NCI-H146 (cell line): ENCODE measurements at places on chromosomes 13 and 19.

GRCh38 chr19:29372091-29372415, 153.7 kb upstream of the VSTM2B start:
- DNase-seq, result no peak

DNA sequence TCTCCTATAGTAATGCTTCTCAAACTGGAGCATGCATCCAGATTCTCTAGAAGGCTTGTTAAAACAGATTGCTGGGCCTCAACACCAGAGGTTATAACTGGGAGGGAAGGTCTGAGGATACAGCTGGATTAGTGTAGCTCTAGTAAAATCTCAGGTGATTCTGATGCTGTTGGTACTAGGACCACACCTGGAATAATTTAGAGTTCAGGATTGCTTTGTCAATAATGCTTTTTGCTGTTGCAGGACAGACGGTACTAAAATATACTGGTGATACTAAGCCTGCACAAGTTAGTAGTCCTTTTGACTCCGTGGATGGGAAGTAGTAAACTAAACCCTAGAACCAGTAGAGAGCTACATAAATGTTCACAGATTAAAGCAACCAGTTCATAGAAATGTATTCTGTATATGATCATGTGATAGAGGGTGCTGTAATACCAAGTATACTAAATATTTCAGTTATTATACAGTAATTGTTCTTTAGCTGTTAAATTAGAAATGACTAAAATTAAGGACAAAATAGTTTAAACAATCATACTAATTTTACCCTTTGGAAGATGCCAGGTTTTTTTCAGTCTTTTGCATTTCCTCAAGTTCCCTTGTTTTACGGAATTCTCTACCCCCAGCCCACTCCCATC, 258.2 kb upstream of the STARD13 start:
- DNase-seq, result peak; percentile 46

DNA sequence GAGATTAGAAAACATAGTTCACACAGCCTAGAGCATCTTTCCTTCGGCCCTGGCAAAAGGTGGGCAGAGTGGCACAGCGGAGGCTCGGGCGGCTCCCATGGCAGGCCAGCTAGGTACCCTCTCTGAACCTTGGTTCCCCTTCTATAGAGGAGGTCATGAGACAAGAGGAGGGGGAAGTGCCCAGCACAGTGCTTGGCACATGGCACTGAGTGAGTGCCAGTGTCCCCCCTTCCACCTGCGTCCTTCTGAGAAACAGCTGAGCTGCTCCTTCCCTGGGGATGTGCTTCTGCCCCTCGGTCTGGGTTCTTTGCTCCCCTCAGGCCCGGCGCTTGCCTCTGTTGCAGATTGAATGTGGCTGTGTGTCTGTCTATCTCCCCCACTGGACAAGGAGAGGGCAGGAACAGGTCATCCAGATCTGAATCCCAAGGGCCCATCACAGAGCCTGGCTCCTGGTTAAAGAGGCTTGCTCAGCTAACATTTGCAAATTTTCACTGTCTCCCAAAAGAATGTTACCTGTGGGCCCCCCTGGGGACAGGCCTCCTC, 165.6 kb downstream of the USP12 start:
- no peak for DNase-seq

DNA sequence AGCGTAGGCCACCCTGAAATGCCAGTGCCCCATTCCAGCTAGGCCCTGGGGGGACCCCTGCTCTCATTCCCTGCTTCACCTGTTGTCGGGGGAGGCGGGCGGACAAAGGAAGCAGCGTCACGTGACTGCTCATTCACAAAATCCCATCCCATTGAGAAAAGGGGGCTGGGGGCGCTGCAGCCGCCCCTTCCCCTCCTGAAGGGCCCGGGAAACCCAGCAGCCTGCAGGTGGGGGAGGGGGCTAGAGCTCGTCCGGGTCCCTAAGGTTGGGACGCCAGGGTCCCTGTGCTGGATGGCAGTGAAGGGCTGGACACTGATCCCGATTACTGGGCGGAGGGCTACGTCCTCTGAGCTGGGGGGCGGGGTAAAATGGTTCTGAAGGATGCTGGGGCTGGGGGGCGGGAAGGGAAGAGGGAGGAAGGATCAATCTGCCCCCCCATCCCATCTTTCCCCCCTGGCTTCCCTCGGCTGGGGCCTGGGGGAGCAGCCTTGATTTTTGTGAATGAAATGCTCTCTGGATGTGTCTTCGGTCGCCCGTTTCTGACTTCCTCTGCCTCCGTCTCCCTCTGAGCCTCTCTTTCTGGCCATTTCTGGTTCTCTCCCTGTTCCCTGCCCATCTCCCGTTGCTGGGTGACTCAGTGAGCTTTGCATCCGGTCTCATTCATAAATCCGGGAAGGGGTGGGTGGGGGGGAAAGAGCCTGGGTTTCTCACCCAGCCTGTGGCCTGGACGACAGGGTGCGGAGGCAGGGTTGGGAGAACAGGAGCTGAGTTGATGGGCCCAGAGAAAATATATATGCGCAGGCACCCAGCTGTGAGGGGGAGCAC, 816 bp downstream of the SPRED3 start:
- DNase-seq, result peak; percentile 38

GRCh38 chr19:32387701-32388392, 17.7 kb upstream of the DPY19L3 start:
- DNase-seq, result no peak

DNA sequence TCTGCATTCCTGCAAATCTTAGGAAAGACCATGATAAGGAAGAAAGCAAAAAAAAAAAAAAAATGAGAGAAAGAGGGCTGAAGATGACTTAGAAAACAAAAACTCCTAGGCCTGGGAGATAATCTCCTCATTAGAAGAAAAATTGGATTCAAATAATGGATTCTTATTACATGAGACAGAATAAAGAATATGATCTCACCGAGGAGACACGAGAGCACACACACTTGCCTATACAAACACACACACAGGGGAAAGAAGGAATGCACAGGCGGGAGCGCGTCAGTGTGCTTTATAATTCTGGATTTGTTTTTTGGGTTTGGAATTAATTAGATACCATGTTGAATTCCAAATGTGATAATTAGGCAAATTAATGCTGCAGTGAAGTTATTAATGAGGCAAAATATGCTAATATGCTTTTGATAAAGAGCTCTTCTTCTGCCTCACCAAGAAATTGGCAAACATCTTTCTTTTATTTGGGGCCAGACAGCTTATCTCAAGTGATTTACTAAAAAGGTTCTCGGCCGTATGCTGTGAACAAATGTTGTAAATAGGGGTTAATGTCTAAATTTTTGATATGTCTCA, 36.1 kb upstream of the PCDH8 start:
- no peak for DNase-seq

- DNase-seq, result no peak
Measured at GRCh38 chr13:66424422-66424821, 805.7 kb downstream of the PCDH9 start.

DNA sequence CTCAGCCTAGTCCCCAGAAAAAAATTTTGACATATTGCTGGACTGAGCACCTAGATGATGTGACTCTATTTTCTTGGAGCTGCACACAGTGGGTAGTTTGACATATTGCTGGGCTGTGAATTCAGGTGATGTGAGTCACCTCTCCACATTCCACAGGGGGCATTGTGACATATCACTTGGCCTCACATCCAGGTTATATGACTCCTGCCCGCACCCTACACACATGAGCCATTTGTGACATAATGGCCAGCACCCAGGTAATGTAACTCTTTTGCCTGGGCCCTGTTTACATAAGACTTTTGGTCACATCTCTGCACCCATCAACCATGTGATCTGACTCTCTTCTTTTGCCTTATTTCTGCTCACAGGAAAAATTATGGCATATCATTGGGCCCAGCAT, 55.1 kb upstream of the ZNF43 start:
- no peak for DNase-seq

GRCh38 chr19:7540761-7541474, 5.4 kb downstream of the PNPLA6 start:
- no peak for DNase-seq

DNA sequence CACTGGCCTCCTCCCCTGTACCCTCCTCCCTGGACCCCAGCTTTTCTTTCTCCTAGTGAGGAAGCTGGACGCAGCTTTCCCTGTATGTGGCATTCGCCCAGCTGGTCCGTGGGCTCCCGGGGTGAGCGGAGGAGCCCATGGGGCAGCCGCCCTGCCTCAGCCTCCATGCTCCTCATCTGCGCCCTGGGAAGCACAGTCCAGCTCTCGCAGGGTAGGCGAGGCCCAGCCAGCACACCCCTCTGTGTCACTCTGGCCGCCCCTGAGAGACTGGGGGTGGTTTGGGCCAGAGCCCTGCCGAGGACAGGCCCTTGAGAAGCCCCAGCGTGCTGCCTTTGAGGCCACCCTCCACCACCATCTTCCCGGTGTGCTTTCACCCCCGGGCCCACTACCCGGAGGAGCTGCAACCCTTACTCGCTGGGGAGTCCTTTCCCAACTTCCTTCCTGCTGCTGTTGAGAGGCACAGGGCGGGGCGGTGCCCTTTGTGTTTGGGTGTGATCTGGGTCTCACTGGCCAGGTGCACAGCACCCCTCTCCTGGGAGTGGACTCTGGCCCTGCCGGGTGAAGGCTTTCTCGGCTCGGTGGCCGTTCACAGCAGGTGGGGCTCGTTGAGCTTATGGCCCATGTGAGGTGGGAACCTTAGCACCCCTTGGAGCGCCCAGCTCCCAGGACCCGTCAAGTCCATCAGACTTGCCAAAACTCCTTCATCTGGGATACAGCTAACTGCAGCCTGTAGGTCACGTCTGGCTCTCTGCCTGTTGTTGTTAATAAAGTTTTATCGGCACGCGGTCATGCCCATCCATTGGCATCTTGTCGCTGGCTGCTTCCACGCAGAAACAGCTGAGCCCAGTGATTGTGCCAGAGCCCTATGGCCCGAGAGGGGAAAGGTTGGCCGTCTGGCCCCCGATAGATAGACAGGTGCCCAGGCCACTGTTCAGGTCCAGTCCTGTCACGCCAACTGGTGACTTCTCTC, 3.2 kb downstream of the NCLN start:
- DNase-seq, result no peak

DNA sequence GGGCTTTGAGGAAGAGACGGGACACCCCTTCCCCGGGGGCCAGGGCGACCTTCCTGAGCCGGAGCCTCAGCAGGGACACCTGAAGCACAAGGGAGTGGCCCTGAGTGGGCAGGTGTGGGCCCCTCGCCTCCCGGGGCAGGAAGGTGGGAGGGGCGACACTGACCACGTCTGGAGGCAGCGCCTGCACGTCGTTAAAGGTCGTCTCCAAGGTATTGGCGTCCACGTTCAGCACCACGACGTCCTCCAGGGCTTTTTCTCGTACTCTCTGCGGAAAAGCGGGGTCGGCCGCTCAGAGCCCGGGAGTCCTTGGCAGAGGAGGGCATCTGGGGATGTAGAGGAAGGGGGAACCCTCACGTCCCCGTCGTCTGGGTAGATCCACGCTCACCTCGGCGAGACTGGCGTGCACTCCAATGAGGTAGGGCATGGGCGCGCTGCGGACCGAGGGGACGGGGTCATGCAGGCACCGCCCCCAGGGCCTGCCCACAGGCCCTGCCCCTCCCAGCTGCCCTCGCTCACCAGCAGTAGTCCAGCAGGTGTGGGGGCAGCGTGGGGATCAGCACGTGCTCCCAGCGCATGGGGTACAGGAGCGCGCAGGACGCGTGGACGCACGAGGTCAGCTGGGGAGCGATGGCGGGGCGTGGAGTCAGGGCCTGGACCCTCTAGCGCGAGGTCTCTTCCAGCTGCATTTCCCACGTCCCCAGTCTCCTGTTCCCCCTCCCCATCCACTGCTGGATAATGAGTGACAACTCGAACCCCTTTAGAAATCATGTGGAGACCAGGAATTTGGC, 6.1 kb downstream of the DENND1C start:
- peak; percentile 37 for DNase-seq

- DNase-seq, result no peak
Measured at GRCh38 chr19:33196446-33197193, 2.5 kb downstream of the LRP3 start.

DNA sequence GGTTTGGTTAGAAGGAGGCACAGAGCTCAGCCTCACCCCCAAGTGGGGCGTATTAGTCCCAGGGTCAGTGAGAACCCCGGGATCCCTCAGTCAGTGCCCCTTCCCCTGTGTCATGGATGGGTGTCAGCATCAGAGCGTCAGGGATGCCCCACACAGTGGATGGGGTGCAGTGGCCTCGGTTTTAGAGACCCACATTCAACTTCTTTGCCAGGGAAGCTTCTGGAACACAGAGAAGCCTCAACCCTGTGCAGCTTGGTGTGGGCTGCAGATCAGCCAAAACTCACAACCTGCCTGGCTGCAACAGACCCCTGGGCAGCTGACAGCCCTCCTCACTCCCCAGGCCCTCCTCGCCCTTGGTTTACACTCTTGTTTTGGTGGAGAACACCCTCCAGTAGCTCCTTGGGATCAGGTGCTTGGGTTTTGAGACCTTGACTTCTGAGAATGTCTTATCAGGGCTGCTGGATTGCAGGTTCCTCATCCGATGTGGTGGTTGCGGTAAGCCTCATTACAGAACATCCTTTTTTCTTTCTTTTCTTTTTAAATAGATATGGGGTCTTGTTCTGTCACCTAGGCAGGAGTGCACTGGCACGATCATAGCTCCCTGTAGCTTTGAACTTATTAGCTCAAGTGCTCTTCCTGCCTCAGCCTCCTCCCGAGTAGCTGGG, 11.0 kb downstream of the ZNF333 start:
- DNase-seq, result no peak

- DNase-seq, result no peak
Measured at GRCh38 chr13:112417079-112417478, 40.9 kb downstream of the SPACA7 start.

DNA sequence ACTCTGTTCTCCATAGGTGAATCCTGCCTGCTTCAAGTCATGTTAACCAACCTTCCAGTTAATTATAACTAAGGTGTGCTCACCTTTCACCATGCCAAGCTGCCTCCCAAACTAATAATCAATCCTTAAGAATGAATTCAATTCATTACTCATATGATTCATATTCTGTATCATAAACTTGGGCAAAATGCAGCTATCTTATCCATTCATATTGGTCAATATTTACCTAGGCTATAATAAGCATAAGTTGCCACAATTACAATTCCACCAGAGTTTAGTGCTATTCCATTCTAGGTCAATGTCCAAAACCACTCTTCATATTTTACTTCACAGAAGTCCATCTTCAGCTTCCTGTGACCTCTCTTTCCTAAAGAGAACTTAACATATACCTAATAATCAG, 13.4 kb downstream of the ELF1 start:
- no peak for DNase-seq

GRCh38 chr13:99119656-99120055, 81.0 kb upstream of the UBAC2 start:
- DNase-seq, result no peak

DNA sequence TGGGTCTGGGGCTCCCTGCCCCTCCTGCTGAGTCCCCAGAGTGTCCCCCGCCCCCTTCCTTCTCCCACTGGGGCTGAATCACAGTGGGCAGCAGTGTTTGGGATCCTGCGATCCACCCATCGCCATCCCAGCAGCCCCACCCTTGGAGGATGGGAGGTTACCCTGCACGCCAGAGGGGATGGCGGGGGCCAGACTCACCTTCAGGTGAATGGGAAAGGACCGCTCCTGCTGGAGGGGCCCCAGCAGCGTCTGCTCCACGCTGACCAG, 569 bp downstream of the DLEU7 start:
- DNase-seq, result no peak
